Neural progenitor cell (in vitro differentiated cells): ENCODE measurements at places on chromosomes 11 and 22. TPM values are rescaled to one million over a fixed set of nuclear protein-coding genes. Genes with fewer than 3 reads are reported as not detected.

The SC5D gene
- total RNA-seq: 43.3 and 80.7 TPM in 2 replicates

The SLC22A12 gene
- total RNA-seq: not detected in 2 replicates

The CASP1 gene
- total RNA-seq: not detected in 2 replicates

The APOA4 gene
- 0.12 and 0.56 TPM in 2 replicates for total RNA-seq

The THRSP gene
- total RNA-seq: not detected in 2 replicates

The B3GAT1 gene
- total RNA-seq: 11.0 and 20.7 TPM in 2 replicates

The FOLR2 gene
- not detected in 2 replicates for total RNA-seq

The NRXN2 gene
- 2.2 and 9.2 TPM in 2 replicates for total RNA-seq

The DERL3 gene
- total RNA-seq: 1.1 and 7.7 TPM in 2 replicates

The PNPLA3 gene
- 4.8 and 9.0 TPM in 2 replicates for total RNA-seq

The ATXN10 gene
- 125 and 168 TPM in 2 replicates for total RNA-seq

The NXPE4 gene
- total RNA-seq: not detected in 2 replicates

The IL17REL gene
- 0.15 TPM in 1 of 2 replicates, not detected in the other for total RNA-seq

The GRIA4 gene
- 3.1 and 3.7 TPM in 2 replicates for total RNA-seq

The TSPAN18 gene
- 16.5 and 33.0 TPM in 2 replicates for total RNA-seq

The MRGPRX3 gene
- not detected in 2 replicates for total RNA-seq

The NLRP14 gene
- 1.3 and 1.8 TPM in 2 replicates for total RNA-seq

The LRRC51 gene
- 10.5 and 15.0 TPM in 2 replicates for total RNA-seq

The CHEK1 gene
- 104 and 161 TPM in 2 replicates for total RNA-seq

The HOATZ gene
- not detected in 2 replicates for total RNA-seq

The ADAMTS15 gene
- 0.09 and 0.25 TPM in 2 replicates for total RNA-seq

The BTG4 gene
- not detected in 2 replicates for total RNA-seq

The IL10RA gene
- 0.12 TPM in 1 of 2 replicates, not detected in the other for total RNA-seq

The OR52A1 gene
- not detected in 2 replicates for total RNA-seq

The SYCE3 gene
- 2.8 TPM in 1 of 2 replicates, not detected in the other for total RNA-seq

The CCDC83 gene
- total RNA-seq: 0.06 TPM in 1 of 2 replicates, not detected in the other

The PLEKHB1 gene
- total RNA-seq: 8.8 and 31.1 TPM in 2 replicates

The CASP4 gene
- total RNA-seq: not detected in 2 replicates

The CHRM4 gene
- total RNA-seq: 0.31 TPM in 1 of 2 replicates, not detected in the other

The MMP13 gene
- not detected in 2 replicates for total RNA-seq

The LAYN gene
- total RNA-seq: 0.26 and 0.37 TPM in 2 replicates

The MS4A4A gene
- total RNA-seq: not detected in 2 replicates

The TUB gene
- total RNA-seq: 28.7 and 41.3 TPM in 2 replicates
